ENCODE measurements at places on chromosomes 5 and 9. TPM values are rescaled to one million over a fixed set of nuclear protein-coding genes. Genes with fewer than 3 reads are reported as not detected.

Gene RGMB
- total RNA-seq: 0.48 TPM

Gene RAD1
- 32.3 TPM for total RNA-seq

Gene TAF11L10
- total RNA-seq: not detected

Gene CATSPER3
- 0.95 TPM for total RNA-seq

Gene PCDHA8
- not detected for total RNA-seq

Gene FOXI1
- total RNA-seq: not detected

Gene SLC46A2
- not detected for total RNA-seq

Gene IFNB1
- not detected for total RNA-seq

Gene PCAT7
- not detected for total RNA-seq

Gene KYAT1
- total RNA-seq: 15.7 TPM

Gene COL15A1
- 0.20 TPM for total RNA-seq

Gene SH2D3C
- total RNA-seq: 58.4 TPM

Gene C9orf50
- total RNA-seq: not detected

Gene ADRA1B
- total RNA-seq: not detected

Gene IL7R
- 132 TPM for total RNA-seq

Gene TSC1
- total RNA-seq: 34.3 TPM

Gene GABRA6
- total RNA-seq: not detected

Gene PCDHA6
- not detected for total RNA-seq

Gene CHSY3
- total RNA-seq: not detected

Gene SPINK13
- not detected for total RNA-seq

Gene TAF9
- 53.6 TPM for total RNA-seq

Gene DNAJB5
- total RNA-seq: 4.8 TPM

Gene SPATA31E1
- not detected for total RNA-seq

Gene ARID3C
- total RNA-seq: 0.14 TPM

Gene GRM6
- total RNA-seq: not detected

Gene ANKRD34B
- not detected for total RNA-seq

Gene KCNIP1
- total RNA-seq: not detected

Gene C9orf40
- 17.1 TPM for total RNA-seq

Gene PFN3
- total RNA-seq: not detected

Gene JADE2
- total RNA-seq: 81.1 TPM

Gene IL9
- not detected for total RNA-seq

Gene ADAMTSL2
- total RNA-seq: not detected

Gene ZFR
- 50.8 TPM for total RNA-seq

Gene OSMR
- not detected for total RNA-seq

Gene NMUR2
- total RNA-seq: not detected

Gene LPCAT1
- total RNA-seq: 73.9 TPM

Gene ALDH1A1
- total RNA-seq: not detected

Gene C1QTNF2
- total RNA-seq: not detected

Gene KCNMB1
- total RNA-seq: 0.05 TPM

Gene IL31RA
- total RNA-seq: 0.14 TPM

Gene LRRC19
- total RNA-seq: not detected

Gene PPP3R2
- total RNA-seq: not detected

Gene SPATA6L
- 0.27 TPM for total RNA-seq

Gene SAP30L
- 37.7 TPM for total RNA-seq

Gene NIPBL
- total RNA-seq: 60.1 TPM

Gene RELL2
- 20.1 TPM for total RNA-seq

Gene RNF208
- 3.8 TPM for total RNA-seq

Gene SPINK6
- total RNA-seq: not detected

Gene GFI1B
- not detected for total RNA-seq

Gene ZNF883
- 0.11 TPM for total RNA-seq

Gene SLC25A48
- not detected for total RNA-seq
